ENCODE measurements at places on chromosomes 7 and 10. TPM values are rescaled to one million over a fixed set of nuclear protein-coding genes. Genes with fewer than 3 reads are reported as not detected.

The AKR1C2 gene
- total RNA-seq = 343 TPM

The STAMBPL1 gene
- total RNA-seq = 13.2 TPM

The AKR1C3 gene
- total RNA-seq = 166 TPM

The IKZF1 gene
- total RNA-seq = 15.2 TPM

The SHH gene
- 23.2 TPM for total RNA-seq

The GJD4 gene
- total RNA-seq = not detected

The FAM241B gene
- 5.6 TPM for total RNA-seq

The HYAL4 gene
- total RNA-seq = 0.23 TPM

The GNGT1 gene
- 0.70 TPM for total RNA-seq

The SEMA3D gene
- 32.8 TPM for total RNA-seq

The CRYGN gene
- not detected for total RNA-seq

The OR9A2 gene
- total RNA-seq = not detected

GRCh38 chr7:22832401-22832800 is 9.8 kb upstream of the TOMM7 start:
- DNase-seq = no peak

- DNase-seq = no peak
These were observed 24.9 kb upstream of the CACNA2D1 start for GRCh38 chr7:82468435-82468834.

GRCh38 chr10:61157182-61157581 is 213.2 kb upstream of the RHOBTB1 start:
- DNase-seq = no peak

GRCh38 chr7:134427896-134428295 is 31.0 kb downstream of the AKR1B1 start:
- DNase-seq = no peak

DNA sequence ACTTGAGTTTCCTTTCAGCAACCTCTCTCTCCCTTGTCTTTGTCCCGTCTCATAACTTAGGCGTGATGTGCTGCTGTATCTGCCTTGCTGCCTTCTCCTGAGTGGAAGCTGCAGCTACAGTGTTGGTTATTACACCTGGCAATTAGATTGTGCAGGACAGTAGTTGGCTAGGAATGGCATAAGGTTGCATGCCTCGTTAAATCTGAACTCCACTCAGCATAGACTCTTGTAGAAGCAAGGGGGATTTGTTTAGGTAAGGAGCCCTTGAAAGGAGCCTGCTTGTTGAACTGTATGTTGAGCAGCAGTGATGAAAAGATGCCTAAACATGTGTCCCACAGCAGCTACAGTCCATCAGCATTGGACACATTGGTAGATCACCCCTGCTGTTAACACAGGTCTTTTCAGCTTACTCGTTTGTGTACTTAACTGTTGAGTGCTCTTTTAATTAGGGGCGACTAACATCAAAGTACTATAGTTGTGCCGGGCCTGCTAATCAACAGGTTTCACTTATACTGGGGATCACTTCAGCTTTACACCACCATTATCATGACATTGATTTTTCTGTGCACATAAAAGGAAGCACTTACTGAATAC is 225.0 kb downstream of the AUTS2 start:
- DNase-seq = no peak

- DNase-seq = no peak
These were observed 193.0 kb downstream of the FAM107B start for GRCh38 chr10:14581553-14582321.

- DNase-seq = no peak
These were observed 168.8 kb downstream of the RNF216 start for GRCh38 chr7:5612695-5613094.

DNA sequence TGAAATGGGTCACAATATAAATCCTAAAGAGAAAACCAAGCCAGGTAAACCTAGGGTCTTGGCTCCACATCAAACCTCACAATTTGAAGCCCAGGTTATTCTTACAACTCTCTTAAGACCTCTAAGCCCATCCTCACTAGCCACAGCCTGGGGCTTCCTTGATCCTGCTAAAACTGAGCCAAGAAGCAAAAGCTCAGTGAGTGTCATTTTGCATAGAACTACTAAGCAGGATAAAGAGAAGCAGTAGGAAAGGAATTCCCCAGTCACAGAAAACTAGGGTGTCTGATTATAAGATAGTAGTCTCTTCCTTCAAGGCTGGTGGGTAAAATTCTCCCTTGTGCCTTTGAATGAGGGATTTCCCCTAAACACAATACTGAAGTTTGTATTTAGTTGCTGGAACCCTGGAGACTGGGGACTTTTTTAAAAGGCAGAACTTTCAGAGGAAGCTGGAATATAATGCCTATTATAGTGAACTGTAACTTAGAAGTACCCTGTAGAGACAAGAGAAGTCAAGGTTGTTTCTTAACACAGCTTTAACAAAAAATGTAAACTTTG is 196.6 kb upstream of the KIAA1217 start:
- DNase-seq = no peak

GRCh38 chr7:41730161-41730560 is 27.3 kb upstream of the INHBA start:
- no peak for DNase-seq

- DNase-seq = no peak
These were observed 502 bp downstream of the SLC18A3 start for GRCh38 chr10:49610458-49611165.

DNA sequence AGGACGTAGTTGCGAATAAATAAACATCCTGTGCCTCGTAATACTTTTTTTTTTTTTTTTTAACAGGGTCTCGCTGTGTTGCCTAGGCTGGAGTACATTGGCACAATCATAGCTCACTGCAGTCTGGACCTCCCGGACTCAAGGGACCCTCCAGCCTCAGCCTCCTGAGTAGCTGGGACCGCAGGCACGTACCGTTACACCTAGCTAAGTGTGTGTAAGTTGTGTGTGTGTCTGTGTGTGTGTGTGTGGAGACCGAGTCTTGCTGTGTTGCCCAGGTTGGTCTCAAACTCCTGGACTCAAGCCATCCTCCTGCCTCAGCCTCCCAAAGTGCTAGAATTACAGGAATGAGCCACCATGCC is 573 bp upstream of the PON2 start:
- no peak for DNase-seq

GRCh38 chr7:96284835-96285234 is 37.1 kb downstream of the SLC25A13 start:
- no peak for DNase-seq

GRCh38 chr7:5213286-5213645 is 23.2 kb downstream of the WIPI2 start:
- DNase-seq = no peak

GRCh38 chr7:16562456-16563220 is 36.0 kb downstream of the LRRC72 start:
- no peak for DNase-seq

- DNase-seq = no peak
These were observed 51.7 kb downstream of the ZNF438 start for GRCh38 chr10:30979956-30980355.

Data from ureter (tissue), 1 donor.